Fibroblast of upper back skin (primary cell): ENCODE measurements at places on chromosomes 4 and X.
A peak's percentile ranks its signal among the peaks of the same experiment; 100 is the strongest.

DNA sequence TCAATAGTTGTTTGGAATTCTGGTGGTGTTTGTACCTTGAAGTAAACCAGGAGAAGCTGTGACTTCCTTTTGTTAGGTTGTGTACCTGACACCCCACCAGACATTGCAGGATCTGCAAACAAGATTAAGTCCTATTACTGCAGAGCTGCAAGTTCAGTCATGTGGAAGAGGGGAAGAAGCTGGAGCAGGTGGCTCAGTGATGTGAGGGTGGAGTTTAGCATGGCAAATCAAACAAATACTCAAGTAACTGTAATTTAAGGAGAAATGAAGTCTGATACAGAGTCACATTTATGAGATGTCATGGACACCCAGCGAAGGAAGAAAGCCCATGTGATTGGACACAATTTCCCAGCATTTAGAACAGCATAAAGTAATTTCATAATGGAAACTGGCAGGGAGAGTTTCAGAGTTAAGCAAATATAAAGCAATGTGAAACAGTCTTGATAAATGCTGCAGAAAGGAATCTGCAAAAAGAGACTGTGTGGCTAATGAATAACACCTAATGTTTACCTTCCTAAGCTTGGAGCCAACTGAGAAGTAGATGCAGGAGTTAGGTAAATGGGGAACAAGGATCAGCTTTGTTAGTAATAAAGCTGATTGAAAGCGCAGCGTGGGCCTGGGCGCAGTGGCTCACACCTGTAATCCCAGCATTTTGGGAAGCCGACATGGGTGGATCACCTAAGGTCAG is 249.1 kb downstream of the GBA3 start:
- no peak for DNase-seq

GRCh38 chr4:3384391-3384770 is 57.4 kb upstream of the HGFAC start:
- DNase-seq, result no peak

GRCh38 chr4:34245276-34245675 is 1999.0 kb downstream of the ARAP2 start:
- no peak for DNase-seq

- no peak for DNase-seq
These were observed 1.5 kb downstream of the P2RY8 start for GRCh38 chrX:1535241-1536041.

GRCh38 chr4:156321203-156321602 is 367.5 kb upstream of the CTSO start:
- DNase-seq, result peak; percentile 93

DNA sequence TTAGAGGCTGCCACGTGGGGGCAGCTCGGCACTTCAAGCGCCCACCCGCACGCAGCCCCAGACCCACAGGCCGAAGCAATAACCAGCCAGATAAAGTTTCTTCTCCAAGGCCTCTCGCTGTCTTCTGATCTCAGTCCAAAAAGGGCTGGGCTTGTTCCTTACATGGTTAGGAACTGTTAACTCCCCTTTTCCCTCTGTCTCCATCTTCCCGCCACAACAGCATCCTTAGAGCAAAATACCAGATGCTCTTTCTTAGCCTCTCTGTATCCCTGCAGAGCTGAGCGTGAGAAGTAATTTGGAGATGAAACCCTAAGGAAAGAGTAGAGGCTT is 23.4 kb upstream of the KIAA1210 start:
- DNase-seq, result peak; percentile 8

DNA sequence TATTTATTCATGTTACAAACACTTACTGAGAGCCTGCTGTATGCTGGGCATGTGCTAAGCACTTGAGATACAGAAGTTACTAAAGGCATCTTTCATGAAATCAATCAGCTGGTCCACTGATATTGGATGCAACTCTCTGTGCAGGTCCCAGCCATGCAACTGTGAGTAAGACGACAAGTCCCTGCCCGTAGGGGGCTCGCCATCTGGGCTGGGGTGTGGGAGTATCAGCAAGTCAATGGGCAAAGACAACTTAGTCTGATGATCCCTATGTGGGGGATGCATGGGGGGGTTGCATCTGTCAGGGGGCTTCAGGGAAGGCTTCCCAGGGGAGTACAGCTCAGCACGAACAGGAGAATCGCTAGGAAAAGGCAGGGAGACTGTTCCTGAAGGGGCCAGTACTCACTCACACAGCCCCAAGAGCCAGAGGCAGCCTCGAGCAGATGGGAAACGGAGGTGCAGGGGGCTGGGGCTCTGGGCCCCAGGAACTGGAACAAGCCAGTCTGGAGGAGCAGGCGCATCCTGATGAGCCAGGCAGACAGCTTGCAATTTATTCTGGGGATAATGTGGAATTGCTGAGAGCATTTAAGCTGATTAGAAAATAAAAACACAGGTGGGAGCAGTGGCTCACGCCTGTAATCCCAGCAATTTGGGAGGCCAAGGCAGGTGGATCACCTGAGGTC is 40.2 kb downstream of the CRMP1 start:
- DNase-seq, result no peak

- DNase-seq, result no peak
These were observed 102.1 kb downstream of the STIM2 start for GRCh38 chr4:26962720-26963119.

DNA sequence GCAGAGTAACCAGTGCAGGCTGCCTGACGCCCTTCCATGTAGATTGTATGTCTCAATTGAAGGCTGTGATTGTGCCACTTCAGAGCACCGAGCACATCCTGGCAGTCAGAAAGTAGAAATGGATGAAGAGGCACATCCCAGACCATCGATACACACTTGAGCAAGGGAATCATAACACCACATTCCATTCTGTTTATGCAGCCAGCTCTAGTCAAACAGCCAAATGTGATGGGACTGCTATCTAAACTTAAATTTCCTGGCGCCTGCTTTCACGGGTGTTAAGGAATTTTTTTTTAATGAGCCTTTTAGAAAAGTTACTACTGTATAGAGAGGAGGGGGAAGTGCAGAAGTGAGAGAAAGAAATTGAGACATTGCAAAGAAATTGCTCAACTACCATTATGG is 84.4 kb downstream of the PPARGC1A start:
- DNase-seq, result peak; percentile 67

GRCh38 chr4:138090918-138091676 is 151.1 kb downstream of the SLC7A11 start:
- DNase-seq, result no peak

DNA sequence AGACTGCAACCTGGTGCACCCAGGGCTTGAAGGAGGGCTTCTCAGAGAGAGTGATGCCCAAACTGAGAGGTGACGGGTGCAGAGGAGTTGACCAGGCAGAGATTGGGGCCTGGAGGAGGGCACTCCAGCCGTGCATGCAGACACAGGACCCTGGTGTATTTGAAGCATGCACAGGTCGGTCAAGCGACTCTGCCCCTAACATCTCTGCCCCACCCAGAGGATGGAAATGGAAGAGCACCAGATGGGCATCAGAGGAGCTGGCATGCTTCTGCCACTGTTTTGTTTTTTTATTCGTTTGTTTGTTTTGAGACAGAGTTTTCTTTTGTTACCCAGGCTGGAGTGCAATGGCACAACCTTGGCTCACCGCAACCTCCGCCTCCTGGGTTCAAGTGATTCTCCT is 320.9 kb downstream of the EVC2 start:
- no peak for DNase-seq

GRCh38 chr4:128825226-128825625 is 15.7 kb downstream of the JADE1 start:
- DNase-seq, result peak; percentile 21

- DNase-seq, result no peak
These were observed 212.6 kb upstream of the RASGEF1B start for GRCh38 chr4:81684352-81684751.

DNA sequence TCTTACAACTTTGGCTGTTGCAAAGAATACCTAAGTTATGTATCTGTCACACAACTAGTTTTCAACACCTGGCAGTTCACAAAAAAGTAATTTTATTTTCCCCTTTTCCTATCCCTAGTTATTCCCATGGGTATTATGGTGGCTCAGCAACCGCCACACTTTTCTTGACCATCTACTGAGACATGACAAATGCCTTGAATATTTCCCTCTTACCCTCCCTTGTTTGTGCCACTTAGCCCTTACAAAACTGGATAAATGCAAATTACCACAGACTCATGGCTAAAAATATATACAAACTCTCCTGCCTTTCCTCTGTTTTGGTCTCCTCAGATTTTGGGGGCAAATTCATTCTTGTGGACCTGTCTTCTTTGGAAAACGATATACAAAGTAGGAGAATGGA is 72.1 kb downstream of the AMOT start:
- no peak for DNase-seq
